Cardiac septum (tissue), 1 donor: ENCODE measurements at places on chromosomes 4 and X. TPM values are rescaled to one million over a fixed set of nuclear protein-coding genes. Genes with fewer than 3 reads are reported as not detected.

DNA sequence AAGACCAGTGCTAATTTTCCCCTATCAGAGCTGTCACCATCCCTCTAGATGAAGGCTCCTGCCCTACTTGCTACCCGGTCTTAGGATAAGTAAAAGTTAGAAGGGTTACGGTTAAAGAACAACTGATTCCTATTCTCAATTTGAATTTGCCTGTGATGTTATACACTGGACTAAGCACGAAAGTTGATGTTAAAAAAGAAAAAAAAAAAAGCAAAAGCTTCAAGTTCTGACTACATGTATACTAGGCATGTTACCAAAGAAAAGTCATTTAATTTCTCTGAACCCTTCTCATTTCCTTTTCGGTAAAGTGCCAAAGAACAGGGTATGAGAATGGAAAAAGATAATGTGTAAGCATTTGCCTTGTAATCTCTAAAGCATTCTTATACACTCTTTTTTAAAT lies 1.4 kb upstream of the PPID start:
- no peak for DNase-seq

DNA sequence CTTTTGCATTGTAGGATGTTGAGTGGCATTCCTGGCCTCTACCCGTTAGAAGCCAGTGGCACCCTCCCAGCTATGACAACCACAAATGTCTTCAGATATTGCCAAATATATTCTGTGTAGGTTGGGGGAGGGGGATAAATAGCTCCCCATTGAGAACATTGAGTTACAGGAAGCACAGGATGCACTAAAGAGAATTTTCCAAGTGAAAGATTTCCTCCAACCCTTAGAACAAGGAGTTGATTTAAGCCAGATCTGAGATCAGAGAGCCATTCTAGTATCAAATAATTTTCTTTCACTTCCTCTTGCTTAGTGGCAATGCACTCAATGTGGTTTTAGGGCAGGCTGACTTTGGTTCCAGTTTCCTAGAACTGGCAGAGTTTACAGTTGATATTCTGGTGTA lies 436.6 kb downstream of the C4orf33 start:
- DNase-seq, result no peak

- DNase-seq, result no peak
These were observed 69.8 kb downstream of the FBXL5 start for GRCh38 chr4:15585331-15585730.

DNA sequence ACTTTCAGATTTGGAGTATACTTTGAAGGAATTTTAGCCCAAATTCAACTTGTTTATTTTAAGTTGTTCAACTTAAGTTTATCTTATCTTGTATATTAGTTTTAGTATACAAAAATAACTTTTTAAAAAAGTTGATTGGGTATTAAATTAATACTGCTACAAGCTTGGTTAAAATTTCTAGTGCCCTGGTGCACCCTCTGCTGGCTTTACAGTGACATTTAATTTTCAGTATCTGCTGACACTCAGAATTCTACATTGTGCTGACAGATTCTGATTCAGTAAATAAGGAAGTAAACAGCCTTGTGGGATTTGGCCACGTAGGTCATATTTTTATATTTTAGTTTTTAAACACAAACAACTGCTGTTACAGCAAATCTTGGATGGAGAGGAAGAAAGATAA lies 2.9 kb downstream of the EDA start:
- DNase-seq, result no peak

DNA sequence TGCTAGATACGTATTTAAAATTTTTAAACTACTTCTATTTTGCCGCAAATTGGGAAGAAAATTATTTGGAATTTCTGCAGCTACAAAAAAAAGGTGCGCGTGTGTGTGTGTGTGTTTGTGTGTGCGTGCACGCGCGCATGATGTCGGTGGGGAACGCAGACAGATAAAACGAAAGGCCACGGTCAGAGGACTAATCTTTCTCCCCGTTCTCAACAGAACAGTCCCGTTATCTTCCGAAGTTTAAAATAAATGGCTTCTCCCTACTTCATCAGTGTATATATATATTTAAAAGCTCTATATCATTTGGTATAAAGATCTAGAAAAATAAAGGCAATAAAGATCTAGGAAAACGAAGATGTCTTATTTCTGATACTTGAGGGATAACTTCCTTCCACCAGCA lies 1.5 kb downstream of the MGARP start:
- DNase-seq, result no peak

Gene MAP7D3
- 15.6 TPM for total RNA-seq

- DNase-seq, result no peak
These were observed 144.2 kb downstream of the AASDH start for GRCh38 chr4:56243107-56243506.

DNA sequence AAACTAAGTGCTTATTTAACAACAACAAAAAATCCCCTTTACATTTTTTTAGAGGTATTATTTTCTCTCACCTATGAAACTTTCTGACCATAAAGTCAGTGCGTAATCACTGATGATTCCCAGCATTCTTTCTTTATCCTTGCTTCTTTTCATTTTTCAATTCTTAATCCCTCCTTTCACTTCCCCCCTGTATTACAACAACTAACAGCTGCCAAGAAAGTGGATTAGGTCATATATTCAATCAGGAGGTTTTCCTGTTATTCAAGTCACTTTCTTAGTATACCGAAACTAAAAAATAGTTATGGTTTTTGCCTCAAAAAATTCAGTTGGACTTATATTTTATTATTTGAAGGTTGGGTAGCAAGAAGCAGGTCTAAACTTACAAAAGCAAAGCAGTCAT lies 2.1 kb upstream of the STAP1 start:
- DNase-seq, result no peak

Gene AMBN
- total RNA-seq, result not detected

Gene STAP1
- total RNA-seq, result not detected

DNA sequence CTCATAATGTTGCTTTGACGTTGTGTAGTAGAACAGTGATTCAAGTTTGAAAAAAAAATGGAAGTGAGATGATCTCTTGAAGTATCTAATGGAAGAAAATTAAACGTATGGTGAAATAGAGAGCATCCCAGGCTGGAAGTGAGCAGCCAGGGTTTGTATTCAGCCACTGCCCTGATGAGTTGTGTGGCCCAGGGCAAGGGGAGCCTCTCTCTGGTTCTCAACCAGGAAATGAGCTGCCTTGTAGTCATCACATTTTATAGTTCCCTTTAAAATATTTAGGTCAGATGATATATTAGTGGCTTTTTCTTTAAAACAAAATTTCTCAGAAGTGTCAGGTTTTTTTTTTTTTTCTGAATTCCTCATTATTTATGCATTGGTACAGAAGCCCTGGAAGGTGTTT lies 150.3 kb downstream of the GPAT3 start:
- DNase-seq, result no peak

Gene EXOC1L
- not detected for total RNA-seq

GRCh38 chr4:40844261-40844660 lies 94.5 kb downstream of the NSUN7 start:
- peak; percentile 49 for DNase-seq

GRCh38 chr4:148926276-148927260 lies 484.4 kb upstream of the NR3C2 start:
- DNase-seq, result no peak

DNA sequence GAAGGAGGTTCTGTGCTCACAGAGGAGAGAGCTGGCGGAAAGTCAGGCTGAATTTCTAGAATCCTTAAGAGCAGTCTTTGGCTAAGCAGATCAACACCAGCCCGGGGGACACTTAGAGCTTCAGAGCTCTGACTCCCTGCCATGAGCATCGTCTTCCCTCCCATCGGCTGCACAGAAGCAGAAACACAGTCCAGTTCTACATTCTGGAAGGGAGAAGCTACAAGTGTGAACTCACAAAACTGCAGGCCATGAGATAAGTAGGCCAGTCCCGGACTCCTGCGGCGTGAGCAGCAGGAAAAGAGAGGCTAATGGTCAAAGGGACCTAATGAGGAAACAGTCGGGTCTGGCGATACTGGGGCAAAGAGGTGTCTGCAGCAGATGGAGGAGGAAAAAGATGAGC lies 211.5 kb downstream of the DHX15 start:
- DNase-seq, result no peak

DNA sequence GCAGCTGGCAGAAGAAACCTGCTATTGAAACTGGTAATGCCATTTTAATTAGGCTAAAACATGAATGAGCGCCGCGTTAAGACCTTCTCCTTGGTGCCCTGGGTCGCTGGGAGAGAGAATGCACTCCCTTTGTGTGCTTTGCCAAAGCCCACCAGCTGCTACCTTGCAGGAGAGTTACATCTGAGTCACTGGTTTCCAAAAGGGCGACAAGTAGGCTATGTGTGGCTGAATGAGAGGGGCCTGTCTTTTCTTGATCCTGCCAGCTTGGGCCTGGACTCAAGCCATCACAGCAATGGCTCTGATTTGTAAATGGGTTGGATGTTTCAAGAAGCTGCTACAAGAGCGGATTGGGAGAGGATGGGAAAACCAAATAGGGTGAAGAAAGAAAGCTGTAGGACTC lies 81.5 kb downstream of the NHS start:
- DNase-seq, result no peak

Gene VEGFC
- total RNA-seq, result 15.0 TPM

GRCh38 chr4:108544481-108544880 lies 75.9 kb upstream of the RPL34 start:
- no peak for DNase-seq

Gene ARAP2
- total RNA-seq, result 6.6 TPM

Gene NLGN3
- total RNA-seq, result 0.67 TPM

DNA sequence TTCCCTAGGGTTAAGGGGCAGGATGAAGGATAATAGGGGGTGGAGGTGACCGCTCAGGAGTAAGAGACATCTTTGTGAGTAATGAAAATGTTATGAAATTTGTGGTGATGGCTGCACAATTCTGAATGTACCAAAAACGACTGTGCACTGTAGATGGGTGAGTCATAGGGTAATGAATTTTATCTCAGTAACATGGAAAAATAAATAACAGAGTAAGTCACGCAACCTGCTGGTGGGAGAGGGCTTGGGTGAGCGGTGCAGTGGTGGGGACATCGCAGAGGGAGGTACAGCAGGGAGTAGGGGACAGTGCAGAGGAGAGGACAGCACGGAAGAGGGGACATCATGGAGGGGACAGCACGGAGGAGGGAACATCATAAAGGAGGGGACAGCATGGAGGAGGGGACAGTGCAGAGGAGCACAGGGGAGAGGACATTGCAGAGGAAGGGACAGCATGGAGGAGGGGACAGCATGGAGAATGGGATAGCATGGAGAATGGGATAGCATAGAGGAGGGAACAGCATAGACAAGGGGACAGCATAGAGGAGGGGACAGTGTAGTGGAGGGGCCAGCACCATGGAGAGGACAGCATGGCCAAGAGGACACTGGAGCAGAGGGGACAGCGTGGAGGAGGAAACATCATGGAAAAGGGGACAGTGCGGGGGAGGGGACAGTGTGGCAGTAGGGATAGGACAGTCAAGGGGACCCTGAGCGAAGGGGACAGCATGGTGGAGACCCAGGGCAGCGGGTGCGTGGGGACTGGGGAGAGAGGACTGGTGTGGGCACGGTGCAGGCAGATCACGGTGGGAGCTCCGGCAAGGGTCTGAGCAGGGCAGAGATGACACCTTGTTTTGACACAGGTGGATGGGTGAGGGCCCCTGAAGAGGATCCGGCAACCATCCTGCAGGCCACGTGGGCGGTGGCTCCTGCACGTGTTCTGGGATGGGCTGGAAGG lies 68.5 kb upstream of the MXD4 start:
- DNase-seq, result no peak

Gene TLR10
- total RNA-seq, result 0.22 TPM

DNA sequence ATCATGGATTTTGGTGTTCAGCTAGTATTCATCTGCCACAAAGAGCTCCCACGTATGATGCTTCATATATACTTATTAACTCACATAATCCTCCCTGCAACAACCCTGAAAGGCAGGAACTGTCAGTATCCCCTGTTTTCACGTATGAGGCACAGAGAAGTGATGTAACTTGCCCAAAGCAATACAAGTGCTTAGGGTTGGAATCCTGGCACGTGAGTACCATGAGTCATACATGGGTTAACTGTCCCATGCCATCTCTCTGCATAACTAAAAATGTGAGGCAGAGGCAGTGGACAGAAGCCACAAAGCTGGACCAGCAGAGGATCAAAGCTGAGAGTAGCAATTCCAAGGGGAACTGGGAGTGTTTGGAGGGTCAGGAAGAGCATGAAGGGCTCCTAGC lies 35.7 kb upstream of the EGFL6 start:
- no peak for DNase-seq

Gene EDNRA
- 15.4 TPM for total RNA-seq

Gene HPGDS
- 1.1 TPM for total RNA-seq

DNA sequence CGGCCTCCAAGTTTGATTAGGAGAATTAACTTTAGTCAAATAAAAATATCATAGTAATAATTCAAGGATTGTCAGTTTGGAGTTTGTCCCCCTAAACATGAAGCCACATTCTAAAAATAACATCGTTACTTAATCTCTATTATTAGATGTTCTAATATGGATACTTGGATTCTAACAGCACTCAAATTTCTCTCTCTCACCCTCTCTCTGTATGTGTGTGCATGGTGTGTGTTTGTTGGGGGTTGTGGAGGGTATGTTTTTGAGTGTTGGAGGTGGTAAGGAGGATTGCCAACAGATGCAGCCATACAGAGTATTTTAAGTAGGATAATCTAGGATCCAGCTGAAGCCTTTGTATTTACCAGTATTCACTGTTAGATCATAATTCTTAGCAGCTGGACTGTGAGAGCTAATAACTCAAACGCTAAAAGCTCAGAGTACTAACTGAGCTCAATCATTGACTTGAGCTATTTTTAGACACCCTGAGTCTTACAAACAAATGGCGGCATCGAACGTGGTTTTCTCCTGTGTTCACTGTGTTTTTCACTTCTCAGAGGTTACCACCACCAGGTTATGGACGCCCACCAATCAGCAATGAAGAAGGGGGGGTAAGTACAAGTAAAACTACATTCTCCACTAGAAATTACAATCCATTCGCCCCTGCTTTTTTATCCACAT lies 8.8 kb downstream of the ENAM start:
- no peak for DNase-seq

DNA sequence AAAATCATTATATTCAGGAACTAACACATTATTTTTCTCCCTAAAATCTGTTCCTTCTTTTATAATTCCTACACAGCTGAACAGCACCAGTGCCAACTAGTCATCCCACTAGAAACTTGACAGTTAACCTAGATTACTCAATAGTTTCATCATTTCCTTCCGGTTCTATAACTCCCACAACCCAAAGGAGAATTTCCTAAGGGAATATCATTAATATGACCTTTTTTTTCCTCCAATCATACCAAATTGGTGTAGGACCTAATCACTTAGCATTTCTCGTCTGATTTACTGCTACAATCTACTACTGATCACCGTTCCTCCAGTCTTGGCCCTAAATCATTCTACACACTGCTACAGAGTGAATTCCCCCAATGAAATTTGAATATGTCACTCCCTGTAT lies 45.9 kb downstream of the WDFY3 start:
- DNase-seq, result no peak

DNA sequence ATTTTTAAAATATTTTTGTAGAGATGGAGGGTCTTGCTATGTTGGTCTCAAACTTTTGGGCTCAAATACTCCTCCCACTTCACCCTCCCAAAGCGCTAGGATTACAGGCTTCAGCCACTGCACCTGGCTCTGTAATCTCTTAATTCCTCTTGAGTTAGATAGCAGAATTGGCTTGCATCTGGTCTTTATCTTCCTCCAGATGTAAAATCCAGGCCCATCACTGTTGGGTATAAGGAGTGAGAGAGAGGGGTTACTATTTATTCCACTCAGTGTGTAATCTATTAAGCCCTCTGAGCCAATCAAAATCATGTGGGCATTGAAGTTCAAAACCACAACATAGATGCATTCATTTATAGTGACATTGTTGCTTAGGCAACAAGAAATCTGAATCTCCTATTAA lies 33.9 kb downstream of the ANK2 start:
- no peak for DNase-seq
